Thoracic aorta (tissue), 2 donors: ENCODE measurements at places on chromosomes 2 and 18.

DNA sequence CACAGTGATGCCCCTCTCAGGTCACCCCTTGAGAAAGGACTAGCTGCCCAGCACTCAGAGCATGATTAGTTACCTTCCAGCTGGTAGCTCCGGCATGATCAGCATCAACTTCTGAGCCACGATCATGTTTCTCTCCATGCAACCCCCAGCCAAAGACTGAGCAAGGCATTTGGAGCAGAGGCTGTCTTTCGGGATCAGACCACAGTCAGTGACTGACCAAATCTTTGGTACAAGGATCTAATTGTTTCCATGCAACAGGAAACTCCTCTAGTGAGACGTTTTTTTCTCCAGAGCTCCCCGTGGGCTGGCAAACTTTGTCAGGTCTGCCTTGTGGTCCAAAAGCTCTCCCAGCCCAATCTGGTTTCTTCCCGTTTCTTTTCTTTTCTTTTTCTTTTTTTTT lies 244.3 kb downstream of the METTL4 start:
- no peaks in the 10 kb centered on the region for H3K4me1 ChIP-seq
- no peak for DNase-seq
- no peak overlapping the region for H3K27ac ChIP-seq
- no peaks in the 10 kb centered on the region for H3K27me3 ChIP-seq
- no peak overlapping the region for H3K4me3 ChIP-seq
- no peaks in the 10 kb centered on the region for H3K36me3 ChIP-seq

- DNase-seq = no peak
- H3K4me1 ChIP-seq = no peaks in the 10 kb centered on the region
- no peak overlapping the region for H3K27ac ChIP-seq
- no peaks in the 10 kb centered on the region for H3K27me3 ChIP-seq
- H3K36me3 ChIP-seq = no peaks in the 10 kb centered on the region
These were observed 43.9 kb upstream of the SGPP2 start for GRCh38 chr2:222380456-222380855.

- no peaks in the 10 kb centered on the region for H3K27me3 ChIP-seq
- H3K4me3 ChIP-seq = no peak overlapping the region
- H3K4me1 ChIP-seq = peaks cover 20% of the 10 kb centered on the region
- H3K27ac ChIP-seq = no peak overlapping the region
- peaks cover 13% of the 10 kb centered on the region for H3K36me3 ChIP-seq
- no peak for DNase-seq
These were observed 20.1 kb downstream of the ARID5A start for GRCh38 chr2:96556441-96557330.

DNA sequence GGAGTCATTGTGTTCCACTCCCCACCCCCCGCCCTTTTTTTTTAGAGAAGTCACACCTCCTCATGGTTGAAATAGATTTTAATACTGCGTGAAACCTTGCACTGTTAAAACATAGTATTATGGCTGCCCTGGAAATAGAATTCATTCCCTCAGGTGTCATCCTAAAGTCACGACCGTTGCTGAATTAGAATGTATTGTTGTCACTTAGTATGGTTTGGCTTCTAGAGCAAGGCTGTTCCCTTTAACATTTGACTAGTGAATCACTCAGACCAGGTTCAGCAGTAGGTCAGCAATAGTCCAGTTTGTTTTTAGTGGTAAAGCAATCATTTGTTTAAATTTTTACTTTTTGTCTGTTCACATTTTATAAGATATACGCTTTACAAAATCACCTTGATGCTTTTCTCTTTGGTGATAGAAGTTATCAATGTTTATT lies 1.2 kb downstream of the BABAM2 start:
- peaks cover 4% of the 10 kb centered on the region for H3K36me3 ChIP-seq
- DNase-seq = no peak
- H3K4me3 ChIP-seq = peak overlapping the region; percentile 80

DNA sequence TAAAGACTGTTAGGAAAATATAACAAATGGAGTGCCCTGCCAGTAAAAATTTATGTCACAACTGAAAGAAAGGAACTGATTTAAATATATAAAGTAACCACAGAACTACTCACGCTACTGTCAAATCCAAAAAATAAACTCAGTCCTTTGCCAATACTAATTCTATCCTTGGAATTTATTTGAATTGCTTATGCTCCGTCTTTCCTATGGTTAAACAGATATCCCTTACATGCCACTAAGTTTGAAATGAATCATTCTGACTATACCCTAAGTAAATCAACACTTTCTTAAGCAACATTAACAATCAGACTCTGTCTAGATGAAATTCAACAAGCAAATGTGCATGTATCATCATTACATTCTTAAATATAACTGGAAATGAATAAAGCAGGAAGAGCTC lies 9.8 kb downstream of the HNRNPLL start:
- H3K4me3 ChIP-seq = no peak overlapping the region
- no peak overlapping the region for H3K27ac ChIP-seq
- DNase-seq = no peak

DNA sequence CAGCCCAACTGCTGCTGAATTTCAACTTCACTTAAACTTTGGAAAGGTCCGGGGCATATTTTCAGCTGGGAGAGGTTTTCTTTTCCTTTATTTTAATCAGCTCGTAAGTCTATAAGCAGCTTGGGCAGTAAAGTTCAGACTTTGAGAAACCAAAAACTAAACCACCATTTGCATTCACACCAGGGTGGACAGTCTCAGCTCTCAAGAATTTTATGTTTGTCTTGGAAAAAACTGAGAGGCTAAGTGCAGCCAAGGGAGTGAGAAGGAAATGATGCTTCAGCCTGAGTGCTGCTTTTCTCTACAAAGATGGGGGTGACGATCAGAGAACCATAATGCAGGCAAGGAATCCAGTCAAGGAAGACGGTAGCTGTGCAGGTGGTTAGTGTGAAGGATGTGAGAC lies 30.2 kb downstream of the MCFD2 start:
- H3K27me3 ChIP-seq = no peaks in the 10 kb centered on the region
- no peaks in the 10 kb centered on the region for H3K36me3 ChIP-seq
- no peak overlapping the region for H3K4me3 ChIP-seq
- no peak for DNase-seq
- peak overlapping the region; percentile 29 for H3K27ac ChIP-seq

DNA sequence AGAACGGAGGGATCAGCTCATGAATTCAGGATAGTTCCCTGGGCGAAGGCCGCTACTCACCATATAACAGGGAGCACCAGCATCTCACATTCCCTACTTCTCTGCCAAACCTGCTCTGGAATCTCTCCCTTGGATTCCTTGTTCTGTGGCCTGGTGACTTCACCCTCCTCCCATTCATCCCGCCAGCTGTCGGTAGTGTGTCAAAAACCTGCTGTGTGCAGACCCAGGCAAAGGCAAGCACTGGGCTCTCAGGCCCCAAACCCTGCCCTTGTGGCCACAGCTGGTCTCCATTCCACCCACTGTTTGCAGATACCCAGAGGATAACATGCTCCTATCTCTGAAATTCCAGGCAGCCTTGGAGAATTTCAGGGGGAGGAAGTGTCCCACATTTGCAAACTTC lies 151.6 kb downstream of the CAPN13 start:
- no peaks in the 10 kb centered on the region for H3K36me3 ChIP-seq
- H3K27me3 ChIP-seq = no peaks in the 10 kb centered on the region
- no peak for DNase-seq
- no peak overlapping the region for H3K27ac ChIP-seq

- no peaks in the 10 kb centered on the region for H3K27me3 ChIP-seq
- H3K4me3 ChIP-seq = no peak overlapping the region
- no peak for DNase-seq
- no peak overlapping the region for H3K27ac ChIP-seq
These were observed 148.1 kb upstream of the RPRM start for GRCh38 chr2:153626676-153627075.
